ENCODE measurements at places on chromosomes 6 and 20.

GRCh38 chr20:31257364-31257763 is at the start of gene DEFB115:
TSS of gene DEFB115 (plus strand) at chr20:31257664. CDS start at chr20:31257664, 0 bp downstream.
- no peak for DNase-seq

- no peak for DNase-seq
Measured at GRCh38 chr20:43959079-43959919, 44.6 kb downstream of the TOX2 start.

- DNase-seq = no peak
Measured at GRCh38 chr6:122894791-122895190, 101.2 kb upstream of the CLVS2 start.

DNA sequence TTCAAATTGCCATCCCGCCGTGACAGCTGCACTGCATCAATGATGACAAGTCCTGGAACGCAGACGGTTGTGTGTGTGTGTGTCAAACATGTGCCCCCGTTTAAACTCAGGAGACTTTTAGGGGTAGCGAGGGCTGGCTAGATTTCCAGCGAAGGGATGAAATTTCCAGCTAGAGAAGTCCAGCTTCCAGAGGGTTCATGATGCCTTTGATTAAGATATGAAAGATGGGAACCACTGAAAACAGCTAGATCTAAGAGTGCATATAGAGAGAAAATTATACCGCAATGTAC is 644 bp downstream of the KIZ start:
- DNase-seq = no peak

DNA sequence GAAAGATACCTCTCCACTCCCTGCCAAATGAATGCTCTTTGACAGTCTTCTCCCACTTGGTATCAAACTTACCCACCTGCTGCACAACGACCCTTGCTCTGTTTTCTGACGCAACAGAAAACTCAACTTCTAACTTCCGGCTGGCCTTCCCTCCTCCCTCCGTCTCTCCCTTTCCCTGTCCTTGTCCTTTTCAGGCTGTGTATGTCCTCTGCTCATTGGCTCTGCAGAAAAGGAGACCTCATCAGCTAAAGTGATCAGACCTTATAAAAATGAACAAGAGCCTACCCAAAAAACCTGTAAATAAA is 12.2 kb downstream of the TRAF3IP2 start:
- no peak for DNase-seq

Data from GM12878 (cell line).